CD4-positive, alpha-beta T cell treated with Interleukin-12 subunit alpha and Interleukin-12 subunit beta, for 1 hour (primary cell): ENCODE measurements at places on chromosomes 12 and 14.

DNA sequence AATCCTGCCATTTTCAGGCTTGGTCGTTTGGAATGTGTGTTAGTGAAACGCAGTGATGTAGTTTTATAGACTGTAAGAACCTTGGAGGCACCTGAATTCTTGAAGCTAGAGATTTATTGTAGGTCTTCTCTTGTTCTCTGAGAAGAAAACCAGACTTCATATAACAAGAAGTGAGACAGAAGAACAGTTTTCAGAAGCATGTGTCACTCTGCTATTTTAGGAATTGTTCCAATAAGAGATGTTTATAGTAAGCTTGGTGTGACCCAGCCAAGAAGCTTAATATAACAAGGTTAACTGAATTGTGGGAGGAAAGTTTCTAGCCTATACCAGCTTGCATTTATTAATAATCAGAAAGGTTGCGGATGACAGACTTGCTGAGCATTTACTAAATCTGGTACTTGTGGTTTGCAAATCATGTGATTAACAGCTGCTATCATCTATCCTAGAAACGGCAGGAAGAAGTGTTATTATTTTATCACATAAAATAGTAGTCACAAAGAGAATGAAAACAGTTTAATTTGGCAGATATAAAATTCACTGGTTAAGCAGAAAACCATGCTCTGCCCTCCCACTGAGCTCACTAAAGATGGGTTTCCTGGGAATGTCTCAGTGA, 49.2 kb upstream of the BCAT1 start:
- DNase-seq: peak; percentile 13

GRCh38 chr14:102939820-102940561, 17.5 kb downstream of the AMN start:
- DNase-seq: no peak

DNA sequence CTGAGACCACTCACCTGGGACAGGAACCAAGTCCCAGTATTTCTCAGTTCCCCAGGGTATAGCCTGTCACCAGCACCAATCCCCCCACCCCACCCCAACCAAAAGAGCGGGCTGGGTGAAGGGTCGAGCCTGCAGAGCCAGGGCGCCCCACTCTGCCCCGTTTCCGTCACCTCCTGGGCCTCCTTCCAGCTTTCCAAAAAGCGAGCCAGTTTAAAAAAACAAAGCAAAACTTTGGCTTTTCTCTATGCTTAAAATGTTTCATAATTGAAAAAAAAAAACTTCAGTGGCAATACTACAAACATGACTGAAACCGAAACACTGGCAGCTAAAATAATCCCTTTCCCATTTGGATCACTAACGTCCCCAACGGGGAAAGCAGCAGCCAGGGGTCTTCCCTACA, 7.5 kb downstream of the CAMKK2 start:
- DNase-seq: no peak

DNA sequence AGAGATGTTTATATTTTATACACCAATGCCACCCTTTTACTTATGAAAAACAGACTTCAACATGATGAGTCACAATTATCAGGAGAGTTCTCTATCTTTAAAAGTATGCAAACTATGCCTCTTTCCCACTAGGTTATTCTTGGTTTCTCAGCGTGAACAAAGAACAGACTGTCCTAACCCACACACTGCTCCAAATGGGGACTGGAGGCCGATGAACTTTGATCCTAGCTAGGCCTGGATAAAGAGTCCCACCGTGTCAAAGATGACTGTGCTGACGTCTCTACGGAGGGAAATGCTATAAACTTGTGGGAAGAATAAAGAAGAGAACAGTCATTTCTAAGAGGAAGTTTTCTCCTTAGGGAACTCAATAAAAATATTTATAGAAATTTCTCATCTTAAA, 160.1 kb downstream of the EPS8 start:
- no peak for DNase-seq

DNA sequence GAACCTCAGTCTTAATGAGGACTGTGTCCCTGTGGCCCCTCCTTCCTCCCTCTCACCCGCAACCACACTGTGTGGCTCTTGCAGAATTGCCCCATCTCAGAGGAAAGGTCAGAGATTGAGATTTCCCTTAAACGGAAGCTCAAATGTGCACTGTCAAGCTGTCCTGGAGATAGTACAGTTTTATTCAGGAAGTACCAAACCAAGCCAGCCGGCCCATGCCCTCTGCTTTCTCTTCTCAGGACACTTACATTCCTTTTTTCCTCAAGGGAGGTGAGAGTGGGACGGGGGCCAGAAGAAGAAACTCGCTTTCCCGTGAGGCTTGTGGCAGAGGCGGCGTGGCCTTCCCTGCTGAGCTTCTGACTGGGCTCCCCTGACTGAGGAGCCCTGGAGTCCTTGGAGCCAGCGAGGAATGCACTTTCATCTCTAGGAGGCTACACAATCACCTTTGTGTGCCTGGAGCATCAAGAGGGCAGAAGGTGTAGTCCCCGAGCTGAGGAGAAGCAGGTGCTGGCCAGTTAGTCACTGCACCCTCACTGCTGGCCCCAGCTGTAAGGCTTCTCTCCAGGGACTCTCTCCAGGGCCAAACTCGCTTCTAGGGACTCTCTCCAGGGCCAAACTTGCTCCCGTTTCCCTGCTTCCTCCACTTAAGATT, 24.1 kb upstream of the ATP2A2 start:
- no peak for DNase-seq

DNA sequence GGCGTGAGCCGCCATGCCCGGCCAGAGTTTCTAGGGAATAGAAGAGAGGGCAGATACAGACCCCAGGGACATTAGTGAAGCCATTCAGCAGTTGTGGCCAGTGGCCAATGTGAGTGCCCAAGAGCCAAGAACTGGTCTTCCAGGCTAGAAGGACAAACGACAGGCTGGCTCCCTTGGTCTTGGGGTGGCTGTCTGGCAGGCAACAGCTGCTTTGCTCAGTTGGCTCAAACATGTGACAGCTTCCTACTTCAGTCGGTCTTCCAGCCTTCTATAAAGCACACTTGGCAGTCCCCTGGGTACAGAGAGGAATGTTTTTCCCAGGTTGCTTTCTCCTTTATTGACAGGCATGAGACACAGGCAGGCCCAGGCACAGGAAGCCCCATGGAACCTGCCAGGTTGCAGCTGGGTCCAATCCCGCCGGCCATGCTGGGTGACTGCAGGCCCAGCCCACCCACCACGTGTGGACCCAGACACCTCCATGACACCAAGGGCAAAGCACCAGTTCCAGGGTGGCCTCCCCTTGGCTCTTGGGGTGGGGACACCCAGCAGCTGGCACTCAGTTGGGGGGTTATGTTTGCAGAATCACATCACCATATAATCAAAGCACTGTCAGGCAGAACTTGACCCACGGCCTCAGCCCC, 15.4 kb downstream of the CHGA start:
- no peak for DNase-seq

DNA sequence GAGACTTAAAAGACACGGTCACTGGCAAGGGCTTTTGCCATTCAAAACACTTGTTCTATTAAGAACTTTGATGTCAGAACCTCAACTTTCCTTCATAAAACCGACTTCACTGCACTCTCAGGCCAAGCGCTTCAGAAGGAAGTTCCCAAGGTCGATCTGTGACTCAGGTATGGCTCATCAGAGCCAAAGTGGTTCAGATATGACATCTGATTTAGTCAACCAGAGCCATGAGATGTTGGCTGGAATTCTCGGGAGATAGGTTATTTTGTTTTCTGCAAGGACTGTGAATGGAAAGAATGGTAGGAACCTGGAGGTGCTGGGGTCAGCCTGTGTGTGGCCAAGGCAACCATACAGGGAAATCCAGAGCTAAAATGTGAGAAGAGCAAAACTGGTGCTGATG, 445.6 kb downstream of the GLT1D1 start:
- no peak for DNase-seq

- no peak for DNase-seq
These were observed 13.8 kb downstream of the FBRSL1 start for GRCh38 chr12:132503618-132504204.

- no peak for DNase-seq
These were observed 17.2 kb downstream of the PTGES3 start for GRCh38 chr12:56670836-56671235.

- peak; percentile 9 for DNase-seq
These were observed 6.4 kb downstream of the SSH1 start for GRCh38 chr12:108850854-108851573.
